NK-92 treated with Interleukin-12 subunit alpha and Interleukin-12 subunit beta, amount 100 ng/mL, for 24 hours (cell line): ENCODE measurements at places on chromosomes 12 and 14.

DNA sequence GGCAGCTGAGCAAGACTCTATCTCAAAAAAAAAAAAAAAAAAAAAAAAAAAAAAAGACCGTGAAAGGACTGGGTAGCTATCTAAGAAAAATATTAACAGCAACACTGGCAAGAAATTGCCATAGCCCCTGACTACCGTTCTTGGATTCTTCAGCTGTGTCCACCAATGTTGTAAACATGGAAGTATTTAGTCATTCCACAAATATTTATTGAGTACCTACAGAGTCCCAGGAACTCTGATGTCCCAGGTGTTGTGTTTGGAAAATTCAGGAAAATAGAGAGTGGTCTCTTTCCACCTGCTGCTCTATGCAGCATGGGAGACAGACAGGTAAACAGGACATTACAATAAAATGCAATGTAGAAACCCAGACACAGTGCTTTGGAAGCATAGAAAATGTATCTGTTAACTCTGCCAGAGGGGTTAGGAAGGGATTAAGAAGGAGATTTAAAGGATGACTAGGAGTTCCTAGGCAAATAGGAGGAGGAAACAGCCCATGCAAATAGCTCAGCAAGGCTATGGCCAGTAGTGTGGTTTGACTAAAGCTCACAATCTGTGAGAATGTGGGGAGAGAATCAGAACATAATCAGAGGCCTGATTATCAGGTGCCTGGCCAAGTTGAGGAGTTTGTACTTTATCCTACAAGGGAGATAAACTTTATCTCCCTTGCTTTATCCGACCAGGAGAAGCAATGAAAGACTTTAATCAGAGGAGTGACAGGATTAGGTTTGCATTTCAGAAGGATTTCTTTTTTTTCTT lies 2.1 kb upstream of the DLST start:
- no peak for DNase-seq

GRCh38 chr14:85416771-85417170 lies 113.2 kb upstream of the FLRT2 start:
- no peak for DNase-seq

DNA sequence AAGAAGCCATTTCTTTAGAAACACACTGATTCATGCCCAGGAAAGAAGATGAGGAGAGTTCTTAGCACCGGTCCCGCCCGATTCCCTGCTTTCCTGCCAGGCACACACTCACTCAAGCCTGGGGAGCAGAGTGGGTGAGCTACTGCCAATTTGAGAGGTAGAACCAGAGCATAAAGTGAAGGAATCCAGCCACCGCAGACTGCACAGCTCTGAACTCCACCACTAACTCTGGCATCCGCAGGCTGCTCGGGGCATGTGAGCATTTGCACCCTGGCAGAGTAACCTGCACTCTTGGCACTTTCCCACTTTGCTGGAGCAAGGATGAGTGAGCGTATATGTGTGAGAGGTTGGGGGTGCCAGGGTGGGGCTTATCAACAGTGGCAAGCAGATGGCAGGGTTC lies 4.0 kb upstream of the SYNDIG1L start:
- DNase-seq = no peak

- no peak for DNase-seq
Observed at GRCh38 chr14:23153851-23154796, 29.3 kb downstream of the SLC7A8 start.

DNA sequence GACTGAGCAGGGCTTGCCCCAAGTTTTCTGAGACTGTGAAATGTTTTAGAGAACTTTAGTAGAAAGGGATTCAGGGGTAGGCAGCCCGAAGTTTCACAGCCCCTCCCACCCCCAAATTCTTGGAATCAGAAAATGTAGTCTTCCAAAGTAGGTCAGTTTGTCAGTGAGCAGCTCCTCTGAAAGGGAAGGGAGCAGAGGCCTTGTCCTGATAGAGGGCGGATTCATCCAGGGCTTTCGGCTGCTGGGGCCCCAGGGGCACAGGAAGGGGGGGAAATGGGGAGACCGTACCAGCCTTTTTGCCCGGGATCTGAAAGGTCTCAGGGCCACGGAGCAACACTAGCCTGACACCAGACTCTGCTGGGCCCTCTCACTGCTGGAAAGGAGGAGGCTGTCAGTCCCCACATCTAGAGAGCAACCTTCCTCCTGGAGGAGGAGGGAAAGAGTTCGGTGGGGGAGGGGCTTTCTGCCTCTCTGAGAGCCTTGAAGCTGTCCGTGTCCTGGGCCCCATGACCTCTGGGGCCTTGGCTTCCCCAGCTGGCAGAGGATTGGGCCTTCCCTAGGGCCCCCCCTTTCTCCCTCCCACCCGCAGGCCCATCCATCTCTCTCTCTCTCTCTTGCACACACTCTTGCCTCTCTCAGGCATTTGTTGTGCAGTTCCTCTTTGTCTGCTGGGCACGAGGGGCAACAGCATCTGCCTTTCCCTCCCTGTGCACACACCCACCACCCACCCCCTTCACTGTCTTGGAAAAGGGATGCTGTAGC lies at the start of gene IKZF4:
Gene IKZF4, plus strand, starts transcription at position 621 of the 762 bp plus-strand sequence. CDS start 451 bp downstream, outside the sequence.
- no peak for DNase-seq

DNA sequence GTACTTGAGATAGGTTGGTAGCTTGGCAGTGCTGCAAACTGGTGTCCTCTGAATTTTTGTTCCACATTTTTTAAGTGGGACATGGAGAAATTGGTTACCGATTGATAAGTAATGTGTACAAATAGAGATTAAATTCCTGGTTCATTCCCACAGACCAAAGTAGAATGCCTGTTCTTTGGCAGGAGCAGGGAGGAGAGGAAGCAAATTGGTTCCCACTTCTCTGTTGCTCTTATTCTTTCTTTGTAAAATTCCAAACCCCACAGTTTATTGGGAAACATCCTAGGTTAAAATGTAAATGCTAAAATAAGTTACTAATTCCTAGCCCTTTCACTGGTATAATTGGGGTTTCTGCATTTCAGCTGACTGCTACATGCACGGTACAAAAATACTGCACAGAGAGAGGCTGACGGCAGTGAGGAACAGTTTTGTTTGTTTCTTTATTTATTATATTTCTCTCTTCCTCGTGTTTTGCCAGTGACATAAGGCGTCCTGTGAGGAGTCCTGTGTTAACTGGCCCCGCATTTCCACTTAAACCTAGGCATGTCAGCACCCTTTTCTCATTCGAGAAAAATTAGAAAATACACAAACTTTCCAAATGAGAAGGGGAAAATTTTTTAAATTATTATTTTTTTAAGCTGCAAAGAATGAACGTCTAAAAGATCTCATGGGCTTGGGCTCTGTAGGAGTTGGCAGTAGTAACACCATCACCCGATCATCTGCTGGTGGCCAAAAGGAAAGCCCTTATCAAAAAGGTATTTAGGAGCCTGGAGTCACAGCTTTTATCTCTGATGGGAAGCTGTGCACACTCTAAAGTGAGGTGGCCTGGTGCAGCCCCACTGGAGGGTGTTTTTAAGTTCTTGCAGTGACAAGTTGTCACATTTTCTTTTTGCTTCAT lies 25.4 kb upstream of the BCL7A start:
- no peak for DNase-seq

GRCh38 chr12:121277374-121277759 lies 19.1 kb downstream of the CAMKK2 start:
- no peak for DNase-seq

GRCh38 chr14:65297744-65298143 lies 114.8 kb upstream of the FUT8 start:
- no peak for DNase-seq

DNA sequence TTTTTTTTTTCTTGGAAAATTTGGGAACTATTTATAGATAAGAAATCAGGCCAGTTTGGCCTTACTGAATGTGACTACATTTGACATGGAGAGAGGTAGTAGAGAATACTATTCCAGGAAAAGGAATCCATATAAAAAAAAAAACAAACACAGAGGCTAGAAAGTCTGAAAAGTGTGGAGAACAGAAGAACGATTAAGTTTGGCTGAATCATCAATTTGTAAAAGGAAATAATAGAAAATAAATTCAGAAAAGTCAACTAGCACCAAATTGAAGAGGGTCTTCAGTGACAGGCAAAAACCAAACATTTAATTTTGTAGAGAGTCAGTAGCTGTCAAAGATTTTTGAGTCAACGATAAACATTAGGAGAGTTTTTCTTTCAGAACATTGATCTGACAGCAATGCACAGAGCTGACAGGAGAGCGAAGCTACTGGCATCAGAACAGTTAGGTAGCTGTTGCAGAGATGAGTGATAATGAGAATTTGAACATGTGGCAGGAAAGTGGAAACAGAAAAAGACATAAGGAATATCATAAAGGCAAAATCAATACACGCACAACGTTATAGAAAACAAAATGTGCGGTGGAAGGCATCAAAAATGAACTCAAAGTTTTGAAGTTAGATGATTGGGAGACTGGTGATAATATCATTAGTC lies 241.2 kb downstream of the SOX5 start:
- no peak for DNase-seq

DNA sequence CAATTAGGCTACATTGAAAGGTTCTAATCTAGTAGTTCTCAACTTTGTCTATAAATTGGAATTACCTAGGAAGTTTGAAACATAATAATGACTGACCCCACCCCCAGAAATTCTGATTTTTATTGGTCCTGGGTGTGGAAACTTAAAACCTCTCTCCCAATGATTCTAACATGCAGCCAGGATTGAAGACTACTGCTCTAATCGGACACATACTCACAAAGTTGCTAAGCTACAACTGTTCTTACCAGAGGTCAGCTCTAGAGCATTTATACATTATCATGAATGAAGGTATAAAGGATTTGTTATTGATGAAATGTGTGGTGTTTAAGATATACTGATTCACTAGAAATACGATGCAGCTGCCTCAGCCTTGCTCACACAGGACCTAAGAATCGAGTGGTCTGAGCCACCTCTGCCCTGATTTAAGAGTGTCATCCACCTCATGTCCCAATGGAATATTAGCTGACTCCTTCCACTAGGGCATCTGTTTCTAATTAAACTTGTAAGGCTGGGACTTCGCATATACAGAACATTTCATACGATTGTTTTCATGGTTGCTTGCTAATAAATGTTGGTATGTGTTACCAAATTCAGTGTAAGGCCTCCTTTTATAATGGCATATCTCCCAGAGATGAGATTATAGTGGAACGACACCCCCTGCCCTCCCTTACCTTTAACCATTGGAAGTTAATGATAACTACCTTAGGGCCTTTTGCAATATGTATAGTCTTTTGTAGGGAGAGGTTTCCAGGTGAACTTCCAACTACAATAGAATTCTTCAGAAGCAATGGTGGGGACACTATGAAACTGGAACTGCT lies 410.8 kb upstream of the PDE3A start:
- no peak for DNase-seq

DNA sequence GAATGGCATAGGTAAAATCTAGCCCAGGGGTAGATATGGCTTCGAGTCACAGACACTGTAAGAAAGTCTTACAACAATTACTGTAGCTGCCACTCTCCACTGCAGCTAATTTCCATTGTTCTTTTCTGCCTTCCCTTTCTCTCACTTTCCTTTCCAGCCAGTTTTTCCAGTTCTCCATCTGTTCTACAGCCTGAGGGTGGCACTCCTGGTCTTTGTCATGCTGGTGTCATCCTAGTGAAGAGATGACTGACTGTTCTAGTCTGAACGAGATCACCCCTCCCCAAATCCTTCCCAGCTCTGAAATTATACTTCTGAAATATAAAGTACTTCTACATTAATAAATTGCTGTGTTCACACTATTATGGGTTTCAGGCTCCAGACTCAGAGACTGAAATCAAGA lies 74.2 kb upstream of the CSRP2 start:
- DNase-seq = no peak

- DNase-seq = no peak
Observed at GRCh38 chr14:24339284-24340151, at the start of gene RIPK3. Gene RIPK3, minus strand, starts transcription at chr14:24339991. Its CDS starts 165 bp downstream, at chr14:24339826.

GRCh38 chr12:9184276-9184675 lies 23.9 kb downstream of the PZP start:
- DNase-seq = no peak

DNA sequence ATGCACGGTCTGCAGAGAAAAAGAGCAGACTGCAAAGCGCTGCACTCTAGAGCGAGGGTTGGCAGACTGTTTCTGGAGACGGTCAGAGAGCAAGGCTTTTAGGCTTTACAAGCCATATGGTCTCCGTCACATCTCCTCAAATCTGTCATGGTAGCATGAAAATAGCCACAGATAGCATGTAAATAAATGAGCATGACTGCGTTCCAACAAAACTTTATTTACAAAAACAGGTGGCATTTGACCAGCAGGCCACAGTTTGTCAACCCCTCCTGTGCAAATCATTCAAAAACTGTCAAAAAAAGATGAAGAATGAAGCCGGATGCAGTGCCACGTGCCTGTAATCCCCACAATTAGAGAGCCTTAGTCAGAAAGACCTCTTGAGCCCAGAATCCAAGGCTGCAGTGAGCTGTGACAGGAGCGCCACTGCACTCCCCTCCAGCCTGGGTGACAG lies 18.9 kb downstream of the SYNE3 start:
- no peak for DNase-seq

DNA sequence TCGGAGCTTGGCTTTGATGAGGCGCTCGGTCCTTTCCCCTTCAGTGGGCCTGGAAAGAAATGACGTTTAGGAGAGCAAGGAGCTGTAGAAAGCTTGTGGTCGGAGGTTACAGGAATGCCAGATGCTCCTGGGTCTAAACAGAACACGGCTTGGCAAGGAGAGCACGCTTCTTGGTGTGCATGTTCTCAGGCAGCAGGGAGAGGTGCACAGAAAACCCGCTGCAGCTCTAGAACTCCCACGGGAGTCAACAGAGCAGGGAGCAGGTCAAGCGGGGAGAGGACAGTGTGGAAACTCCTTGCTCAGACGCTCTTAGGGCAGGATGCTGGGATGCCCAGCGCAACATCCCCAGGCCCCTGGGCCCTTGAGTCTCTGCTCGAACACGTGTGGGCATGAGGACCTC lies 51.0 kb downstream of the SSH1 start:
- no peak for DNase-seq

DNA sequence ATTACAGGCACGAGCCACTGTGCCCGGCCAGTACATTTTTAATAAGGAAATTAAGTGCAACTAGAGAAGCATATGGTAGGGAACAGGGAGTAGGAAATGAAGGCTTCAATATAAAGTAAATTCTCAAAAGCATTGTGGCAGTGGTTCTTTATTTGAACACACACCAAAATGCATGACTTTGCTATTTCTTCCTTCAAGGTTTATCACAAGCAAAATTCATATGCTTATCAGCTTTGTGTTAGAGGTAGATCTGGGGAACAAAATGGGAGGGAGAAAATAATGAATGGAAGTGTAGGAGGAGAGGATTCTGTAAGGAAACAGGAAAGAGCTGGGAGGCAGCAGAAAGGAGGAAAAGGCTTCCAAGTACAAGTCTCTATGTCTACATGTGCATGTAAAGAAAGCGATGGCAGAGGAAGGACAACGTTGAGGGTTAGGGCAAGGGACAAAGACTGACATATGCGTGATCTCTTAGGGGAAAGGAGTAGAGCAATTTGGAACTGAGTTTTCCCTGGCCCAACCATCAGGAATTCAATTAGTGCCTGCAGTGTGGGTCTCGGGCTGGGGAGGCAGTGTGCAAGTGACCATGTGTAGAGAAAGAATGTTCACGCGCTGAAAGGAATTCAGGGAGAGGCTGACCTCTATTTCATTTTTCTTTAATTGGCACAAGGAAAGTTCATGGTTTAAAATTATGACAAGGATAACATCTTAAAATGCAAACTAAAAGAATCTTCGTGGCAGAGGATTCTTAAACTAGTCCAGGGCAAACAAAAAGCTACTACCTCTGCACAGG lies 22.9 kb upstream of the RASSF8 start:
- DNase-seq = no peak

- no peak for DNase-seq
Observed at GRCh38 chr14:100738269-100738691, 11.6 kb downstream of the DLK1 start.
